ENCODE measurements at places on chromosomes 5 and 9.

GRCh38 chr9:84136119-84136868 is 155.7 kb downstream of the RMI1 start:
- no peak for DNase-seq

DNA sequence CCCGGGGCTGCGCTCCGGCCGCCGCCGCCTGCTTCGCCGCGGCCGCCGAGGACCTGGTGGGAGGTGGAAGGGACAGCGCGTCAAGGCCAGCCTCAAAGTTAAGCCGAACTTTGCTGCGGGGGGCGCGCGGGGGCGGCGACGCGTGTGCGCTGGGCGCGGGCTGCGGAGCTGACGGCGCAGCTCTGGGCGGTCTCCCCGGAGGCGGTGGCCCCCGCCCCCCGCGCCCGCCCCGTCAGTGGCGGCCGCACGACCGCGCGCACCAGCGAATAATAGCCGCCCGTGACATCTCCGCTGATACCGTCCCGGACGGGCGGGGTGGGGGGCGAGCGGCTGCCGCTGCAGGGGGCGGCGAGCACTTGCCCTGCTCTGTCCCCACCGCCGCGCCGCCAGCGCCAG is 579 bp upstream of the FAM78A start:
- DNase-seq: peak; percentile 29

GRCh38 chr9:117644133-117644931 is 59.9 kb upstream of the TLR4 start:
- peak; percentile 86 for DNase-seq

- no peak for DNase-seq
These were observed 266.4 kb upstream of the ZNF608 start for GRCh38 chr5:125012727-125013451.

- DNase-seq: no peak
These were observed 247.1 kb downstream of the SLCO4C1 start for GRCh38 chr5:102048940-102049339.

DNA sequence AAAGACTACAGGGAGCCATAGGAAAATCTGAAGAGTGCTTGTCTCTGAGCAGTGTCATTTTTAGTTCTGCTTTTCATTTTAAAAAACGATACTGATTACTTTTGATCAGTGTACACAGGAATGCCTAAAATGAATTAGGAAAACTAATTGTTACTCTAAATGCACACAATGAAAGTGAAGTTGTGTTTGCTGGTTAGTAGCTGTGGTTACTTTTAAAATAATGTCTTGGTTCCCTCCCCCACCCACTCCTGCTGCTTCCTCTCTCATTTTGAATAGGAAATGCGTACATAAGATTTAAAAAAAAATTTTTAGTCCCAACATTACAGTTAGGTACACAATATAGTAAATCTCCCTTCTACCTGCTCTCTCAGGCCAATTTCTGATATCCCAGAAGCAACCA is 47.5 kb upstream of the PLPP1 start:
- no peak for DNase-seq

GRCh38 chr9:120913647-120914264 is 12.8 kb downstream of the TRAF1 start:
- DNase-seq: no peak

DNA sequence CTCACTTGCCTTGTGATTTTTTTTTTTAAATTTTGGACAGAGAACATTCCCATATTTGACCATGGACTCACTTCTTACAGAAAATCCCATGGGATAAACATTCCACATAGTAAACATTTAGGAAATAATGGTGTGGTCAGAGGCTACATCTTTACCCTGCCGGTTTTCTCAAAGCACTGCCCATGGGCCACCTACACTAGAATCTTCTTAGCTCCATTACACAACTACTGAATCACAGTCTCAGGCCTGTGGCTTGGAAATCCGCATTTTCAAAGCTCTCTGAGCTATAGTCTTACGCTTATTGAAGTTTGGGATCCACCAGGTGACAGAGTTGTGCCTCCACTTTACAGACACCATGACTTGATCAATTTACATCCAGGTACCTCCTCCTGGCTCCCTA is 39.4 kb downstream of the ALG2 start:
- DNase-seq: no peak

- DNase-seq: peak; percentile 98
These were observed 6.6 kb downstream of the TJP2 start for GRCh38 chr9:69180670-69181069.

DNA sequence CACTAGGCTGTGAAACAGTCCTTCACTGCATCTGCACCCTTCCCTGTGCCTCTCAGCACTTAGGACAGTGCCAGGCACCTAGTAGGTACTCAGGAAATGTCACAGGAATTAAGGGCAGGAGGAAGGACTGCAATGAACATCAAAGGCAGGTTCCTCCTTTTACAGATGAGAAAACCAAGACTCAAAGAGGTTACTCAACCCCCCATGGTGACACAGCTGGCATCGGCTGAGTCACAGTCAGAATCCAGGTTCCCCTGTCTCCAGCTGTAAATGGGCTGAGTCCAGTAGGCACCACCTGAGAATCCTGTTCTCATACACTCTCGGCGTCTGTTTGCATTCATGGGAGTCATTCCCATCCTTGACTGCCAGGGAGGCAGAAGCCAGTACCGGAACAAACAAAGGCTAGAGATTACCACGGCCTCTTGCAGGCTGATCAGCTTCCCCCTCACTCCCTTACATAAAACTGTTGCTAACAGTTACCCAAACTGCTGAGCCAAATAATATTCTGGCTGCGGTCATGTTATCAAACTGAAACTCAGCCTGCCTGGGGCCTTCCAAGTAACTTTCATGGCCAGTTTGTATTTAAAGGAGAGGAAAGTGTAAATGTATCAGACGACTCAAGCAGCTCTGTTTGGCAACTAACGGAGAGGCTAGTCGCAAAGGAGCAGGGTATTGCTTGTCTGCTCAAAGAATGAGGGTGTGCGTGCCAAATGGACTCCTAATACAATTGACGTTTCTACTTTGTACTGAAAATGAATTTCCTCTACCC is 201.7 kb downstream of the PAPPA start:
- no peak for DNase-seq

GRCh38 chr5:39447059-39447458 is 22.3 kb upstream of the DAB2 start:
- peak; percentile 72 for DNase-seq

- no peak for DNase-seq
These were observed 65.5 kb downstream of the MAP1B start for GRCh38 chr5:72172786-72173185.

GRCh38 chr9:33908749-33909148 is 91.8 kb downstream of the UBE2R2 start:
- no peak for DNase-seq
